ENCODE measurements at places on chromosomes 13 and 19. TPM values are rescaled to one million over a fixed set of nuclear protein-coding genes. Genes with fewer than 3 reads are reported as not detected.

- no peak for DNase-seq
Observed at GRCh38 chr19:5434970-5435641, 20.1 kb upstream of the ZNRF4 start.

Gene LRRC25
- total RNA-seq = not detected

Gene HIF3A
- not detected for total RNA-seq

Gene DMAC2
- 34.7 TPM for total RNA-seq

DNA sequence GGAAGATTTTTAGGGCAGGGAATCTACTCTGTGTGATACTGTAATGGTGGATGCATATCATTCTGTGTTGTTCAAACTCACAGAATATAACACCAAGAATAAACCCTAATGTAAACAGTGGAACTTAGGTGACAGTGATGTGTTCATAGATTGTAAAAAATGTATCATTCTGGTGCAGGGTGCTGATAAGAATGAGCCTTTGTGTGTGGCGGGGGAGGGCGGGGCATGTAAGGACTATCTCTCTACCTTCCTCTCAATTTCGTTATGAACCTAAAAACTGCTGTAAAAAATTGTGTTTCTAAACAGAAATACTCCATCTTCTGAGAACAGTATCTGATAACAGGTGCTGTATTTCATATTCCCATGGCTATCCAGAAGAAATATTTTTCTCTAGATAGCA, 35.6 kb downstream of the TNFRSF19 start:
- no peak for DNase-seq

Gene DLEU7
- not detected for total RNA-seq

DNA sequence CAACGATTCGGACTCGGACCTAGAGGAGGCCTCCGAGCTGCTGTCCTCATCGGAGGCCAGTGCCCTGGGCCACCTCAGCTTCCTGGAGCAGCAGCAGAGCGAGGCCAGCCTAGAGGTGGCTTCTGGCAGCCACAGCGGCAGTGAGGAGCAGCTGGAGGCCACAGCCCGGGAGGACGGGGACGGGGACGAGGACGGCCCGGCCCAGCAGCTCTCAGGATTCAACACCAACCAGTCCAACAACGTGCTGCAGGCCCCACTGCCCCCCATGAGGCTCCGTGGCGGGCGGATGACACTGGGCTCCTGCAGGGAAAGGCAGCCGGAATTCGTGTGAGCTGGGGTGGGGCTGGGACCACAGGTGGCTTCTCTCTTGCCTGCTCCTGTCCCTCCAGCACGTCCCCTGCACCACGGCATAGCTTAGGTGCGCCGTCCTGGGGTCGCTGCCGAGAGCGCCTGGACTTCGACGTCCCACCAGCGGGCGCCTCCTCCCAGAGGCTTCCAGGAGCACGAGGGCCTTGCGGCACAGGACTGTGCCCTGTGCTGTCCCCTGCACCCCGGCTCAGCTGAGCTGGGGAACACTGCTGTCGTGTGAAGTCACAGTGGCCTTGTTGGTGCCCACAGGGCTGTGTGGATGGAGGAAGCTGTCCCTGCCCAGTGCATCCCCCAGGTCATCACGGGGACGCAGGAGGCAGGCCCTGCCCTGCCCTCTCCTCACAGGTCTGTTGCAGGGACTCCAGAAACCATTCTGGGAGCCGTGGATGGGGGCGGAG, 9.3 kb downstream of the POLR2E start:
- DNase-seq = no peak

- peak; percentile 54 for DNase-seq
Observed at GRCh38 chr19:3618144-3618810, 8.3 kb downstream of the CACTIN start.

GRCh38 chr19:4688587-4688986, 18.4 kb upstream of the MYDGF start:
- DNase-seq = no peak

Gene CALM3
- total RNA-seq = 117 TPM

DNA sequence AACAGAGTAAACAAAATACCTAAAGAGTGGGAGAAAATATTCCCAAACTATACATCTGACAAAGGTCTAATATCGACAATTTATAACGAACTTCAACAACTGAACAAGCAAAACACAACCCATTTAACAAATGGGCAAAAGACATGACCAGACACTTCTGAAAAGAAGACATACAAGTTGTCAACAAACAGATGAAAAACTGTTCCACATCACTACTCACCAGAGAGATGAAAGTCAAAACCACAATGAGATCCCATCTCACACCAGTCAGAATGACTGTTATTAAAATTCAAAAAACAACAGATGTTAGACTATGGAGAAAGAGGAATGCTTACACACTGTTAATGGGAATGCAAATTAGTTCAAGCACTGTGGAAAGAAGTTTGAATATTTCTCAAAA, 233.8 kb upstream of the EDNRB start:
- DNase-seq = no peak

- no peak for DNase-seq
Observed at GRCh38 chr13:46598140-46598819, 45.3 kb downstream of the LRCH1 start.

Gene SLAIN1
- 61.6 TPM for total RNA-seq

DNA sequence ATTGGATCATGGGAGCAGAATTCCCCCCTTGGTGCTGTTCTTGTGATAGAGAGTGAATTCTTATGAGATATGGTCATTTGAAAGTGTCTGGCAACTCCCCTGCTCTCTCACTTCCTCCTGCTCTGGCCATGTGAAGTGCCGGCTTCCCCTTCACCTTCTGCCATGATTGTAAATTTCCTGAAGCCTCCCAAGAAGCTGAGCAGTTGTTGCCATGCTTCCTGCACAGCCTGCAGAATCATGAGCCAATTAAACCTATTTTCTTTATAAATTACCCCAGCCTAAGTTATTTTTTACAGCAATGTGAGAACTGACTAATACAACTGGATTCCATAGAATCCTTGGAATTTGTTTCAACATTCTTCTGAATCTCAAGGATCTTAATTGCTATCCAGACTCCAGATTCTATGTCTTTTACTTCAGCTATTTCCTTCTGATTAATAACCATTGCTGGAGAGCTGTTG, 328.1 kb downstream of the SLITRK5 start:
- no peak for DNase-seq

GRCh38 chr19:6806488-6806887, 34.0 kb downstream of the VAV1 start:
- DNase-seq = peak; percentile 32
